A549 (cell line): ENCODE measurements at places on chromosomes 7 and 10. TPM values are rescaled to one million over a fixed set of nuclear protein-coding genes. Genes with fewer than 3 reads are reported as not detected.

The SH2B2 gene
- 1.8 to 2.3 TPM (median 2.2 TPM) in 3 replicates for polyA plus RNA-seq

The NODAL gene
- polyA plus RNA-seq: not detected in 3 replicates

The SOSTDC1 gene
- not detected in 3 replicates for polyA plus RNA-seq

The ANKRD22 gene
- polyA plus RNA-seq: 0.29 to 0.53 TPM (median 0.43 TPM) in 3 replicates

The SPDYE18 gene
- polyA plus RNA-seq: not detected in 3 replicates

The BMPER gene
- polyA plus RNA-seq: 5.8 to 8.9 TPM (median 7.1 TPM) in 3 replicates

The ANKRD2 gene
- 4.7 to 8.4 TPM (median 5.8 TPM) in 3 replicates for polyA plus RNA-seq

The HDAC9 gene
- polyA plus RNA-seq: 0.05 to 0.10 TPM (median 0.08 TPM) in 3 replicates

The ARL3 gene
- polyA plus RNA-seq: 20.7 to 22.7 TPM (median 21.3 TPM) in 3 replicates

The PRLHR gene
- not detected in 3 replicates for polyA plus RNA-seq

The PRKAG2 gene
- 26.5 to 32.2 TPM (median 31.3 TPM) in 3 replicates for polyA plus RNA-seq

The MDFIC gene
- polyA plus RNA-seq: 14.4 to 19.5 TPM (median 18.7 TPM) in 3 replicates

The FANK1 gene
- 3.4 to 5.6 TPM (median 4.1 TPM) in 3 replicates for polyA plus RNA-seq

The SLC39A12 gene
- polyA plus RNA-seq: not detected in 3 replicates

The ITPRID1 gene
- not detected in 3 replicates for polyA plus RNA-seq

The HSPA12A gene
- polyA plus RNA-seq: 16.7 to 17.8 TPM (median 16.9 TPM) in 3 replicates

The PLEKHS1 gene
- polyA plus RNA-seq: 0.03 to 0.09 TPM (median 0.08 TPM) in 3 replicates

The OR2A1 gene
- not detected in 3 replicates for polyA plus RNA-seq

The PVRIG gene
- not detected in 3 replicates for polyA plus RNA-seq

The CUTC gene
- polyA plus RNA-seq: 44.5 to 48.8 TPM (median 47.6 TPM) in 3 replicates

The LIPM gene
- polyA plus RNA-seq: not detected in 3 replicates

The DDC gene
- polyA plus RNA-seq: 1.0 to 2.1 TPM (median 1.3 TPM) in 3 replicates

The ERV3-1 gene
- polyA plus RNA-seq: 5.0 to 7.0 TPM (median 5.8 TPM) in 3 replicates

The NPY4R2 gene
- polyA plus RNA-seq: 31.1 to 37.8 TPM (median 33.1 TPM) in 3 replicates

The FAM170B gene
- not detected in 3 replicates for polyA plus RNA-seq

The TRIL gene
- polyA plus RNA-seq: not detected in 3 replicates

The CARD11 gene
- 0.92 to 1.6 TPM (median 1.1 TPM) in 3 replicates for polyA plus RNA-seq

The HSPA14 gene
- 33.3 to 35.7 TPM (median 34.2 TPM) in 3 replicates for polyA plus RNA-seq

The SMKR1 gene
- 13.2 to 15.2 TPM (median 13.6 TPM) in 3 replicates for polyA plus RNA-seq

The PALS2 gene
- polyA plus RNA-seq: 16.2 to 19.8 TPM (median 16.4 TPM) in 3 replicates

The BTBD16 gene
- 0.32 to 0.69 TPM (median 0.35 TPM) in 3 replicates for polyA plus RNA-seq

The BAZ1B gene
- 63.0 to 67.5 TPM (median 66.8 TPM) in 3 replicates for polyA plus RNA-seq

The TMEM270 gene
- not detected in 3 replicates for polyA plus RNA-seq

The TMEM176B gene
- polyA plus RNA-seq: not detected in 3 replicates

The ZNF438 gene
- polyA plus RNA-seq: 2.2 to 2.6 TPM (median 2.5 TPM) in 3 replicates

The MNX1 gene
- polyA plus RNA-seq: 3.1 to 4.5 TPM (median 4.2 TPM) in 3 replicates

The STN1 gene
- polyA plus RNA-seq: 15.8 to 19.0 TPM (median 17.1 TPM) in 3 replicates

The MICU1 gene
- 44.0 to 54.5 TPM (median 49.7 TPM) in 3 replicates for polyA plus RNA-seq

The RBM20 gene
- polyA plus RNA-seq: 1.7 to 2.0 TPM (median 1.8 TPM) in 3 replicates

The GTF2I gene
- polyA plus RNA-seq: 141 to 146 TPM (median 144 TPM) in 3 replicates

The PRPS1L1 gene
- polyA plus RNA-seq: not detected in 3 replicates

The RAMP3 gene
- not detected in 3 replicates for polyA plus RNA-seq

The ANKRD61 gene
- 0.37 to 0.49 TPM (median 0.41 TPM) in 3 replicates for polyA plus RNA-seq

The RTKN2 gene
- 1.6 to 1.8 TPM (median 1.8 TPM) in 3 replicates for polyA plus RNA-seq

The C10orf62 gene
- 0.10 TPM in 1 of 3 replicates, not detected in the others for polyA plus RNA-seq

The MTERF1 gene
- polyA plus RNA-seq: 12.8 to 14.4 TPM (median 14.4 TPM) in 3 replicates

The HOXA7 gene
- 3.7 to 4.8 TPM (median 4.5 TPM) in 3 replicates for polyA plus RNA-seq

The LRRC17 gene
- 0.05 to 0.17 TPM in 2 of 3 replicates, not detected in the other for polyA plus RNA-seq

The MKI67 gene
- 31.1 to 42.2 TPM (median 33.8 TPM) in 3 replicates for polyA plus RNA-seq

The MYO1G gene
- polyA plus RNA-seq: 0.04 to 0.12 TPM (median 0.06 TPM) in 3 replicates

The TM9SF3 gene
- polyA plus RNA-seq: 88.9 to 92.9 TPM (median 92.3 TPM) in 3 replicates

The TAF6 gene
- polyA plus RNA-seq: 57.0 to 62.5 TPM (median 57.1 TPM) in 3 replicates

The NPFFR1 gene
- not detected in 3 replicates for polyA plus RNA-seq

The RARRES2 gene
- polyA plus RNA-seq: 0.11 TPM in 1 of 3 replicates, not detected in the others

The ARMC3 gene
- 0.09 to 0.47 TPM (median 0.30 TPM) in 3 replicates for polyA plus RNA-seq

The AS3MT gene
- 9.7 to 10.7 TPM (median 10.7 TPM) in 3 replicates for polyA plus RNA-seq

The CHST12 gene
- 9.4 to 12.0 TPM (median 11.3 TPM) in 3 replicates for polyA plus RNA-seq

The KCND2 gene
- not detected in 3 replicates for polyA plus RNA-seq

The SUN3 gene
- polyA plus RNA-seq: not detected in 3 replicates

The OR6V1 gene
- polyA plus RNA-seq: not detected in 3 replicates
